ENCODE measurements at places on chromosomes 3 and 15.

GRCh38 chr3:58414538-58415197 lies 19.0 kb downstream of the PDHB start:
- DNase-seq = peak; percentile 40

- no peak for DNase-seq
These were observed 97.0 kb downstream of the HHLA2 start for GRCh38 chr3:108393128-108393900.

DNA sequence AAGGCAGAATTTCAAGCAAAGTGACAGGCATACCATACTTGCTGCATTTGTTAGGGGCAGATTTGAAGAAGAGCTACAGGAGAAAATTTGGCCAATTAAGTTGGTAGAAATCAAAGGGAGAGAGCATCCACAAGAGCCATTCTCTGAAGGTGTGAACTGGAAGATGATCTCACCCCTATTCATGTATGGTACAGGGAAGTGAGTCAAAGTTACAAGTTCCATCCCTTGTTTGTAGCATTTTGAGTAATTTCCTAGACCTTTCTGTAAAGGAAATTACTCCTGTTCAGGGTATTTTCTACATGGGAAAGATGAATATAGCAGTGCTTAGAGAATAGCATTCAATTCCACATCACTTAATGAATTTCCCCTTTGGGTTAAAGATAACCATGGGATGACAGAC lies 28.4 kb downstream of the TTC14 start:
- no peak for DNase-seq

DNA sequence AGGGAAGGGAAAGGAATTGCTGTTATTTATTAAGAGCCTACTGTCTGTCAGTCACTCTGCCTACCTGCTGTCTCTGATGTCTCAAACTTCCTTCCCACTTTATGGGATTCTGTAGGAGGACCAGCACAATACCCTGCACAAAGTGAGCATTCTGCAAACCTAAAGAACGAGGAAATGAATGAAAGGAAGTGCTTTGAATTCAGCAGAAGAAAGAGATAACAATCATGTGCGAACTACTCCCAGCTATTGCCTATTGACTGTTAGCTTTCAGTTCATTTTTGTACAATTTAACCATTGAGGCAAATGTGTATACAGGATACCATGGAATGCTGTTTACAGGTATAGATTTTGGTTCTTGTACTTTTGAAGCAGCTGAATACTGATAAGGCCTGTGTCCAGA lies 66.8 kb downstream of the CMSS1 start:
- DNase-seq = no peak

DNA sequence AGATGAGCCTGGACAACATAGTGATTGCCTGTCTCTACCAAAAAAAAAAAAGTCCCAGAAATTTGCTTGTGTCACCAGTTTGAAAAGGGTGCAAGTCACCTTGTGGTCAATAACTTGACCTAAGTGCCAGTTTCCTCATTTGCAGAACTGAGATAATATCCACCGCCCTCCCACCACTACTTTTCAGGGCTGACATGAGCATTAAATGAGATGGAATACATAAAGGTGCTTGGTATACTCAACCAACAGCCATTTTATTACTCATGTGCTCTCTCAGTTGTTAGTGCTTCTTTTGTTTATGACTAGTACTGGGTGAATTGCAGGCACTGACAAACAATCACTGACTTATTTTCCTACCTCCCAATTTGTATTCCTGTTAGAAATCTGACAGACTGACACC lies 340.5 kb upstream of the SATB1 start:
- DNase-seq = no peak

DNA sequence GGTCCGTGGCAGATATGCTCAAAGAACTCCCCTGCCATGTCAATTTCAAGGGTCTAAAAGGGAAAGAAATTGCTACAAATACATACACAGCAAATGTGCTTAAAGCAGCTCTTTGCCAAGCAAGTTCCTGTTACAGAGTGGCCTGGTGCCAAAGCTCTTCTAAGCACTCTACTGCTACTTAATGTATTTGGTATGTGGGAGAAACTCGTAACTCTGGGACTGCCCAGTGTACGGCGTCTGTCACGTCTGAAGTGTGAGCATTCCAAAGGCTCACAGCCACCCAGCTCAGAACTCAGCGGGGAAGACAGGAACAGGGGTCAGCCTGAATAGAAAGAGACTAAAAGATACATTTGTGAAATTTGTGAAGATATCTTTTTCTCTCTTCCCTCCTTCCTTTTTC lies 54.6 kb downstream of the RBMS3 start:
- peak; percentile 89 for DNase-seq

DNA sequence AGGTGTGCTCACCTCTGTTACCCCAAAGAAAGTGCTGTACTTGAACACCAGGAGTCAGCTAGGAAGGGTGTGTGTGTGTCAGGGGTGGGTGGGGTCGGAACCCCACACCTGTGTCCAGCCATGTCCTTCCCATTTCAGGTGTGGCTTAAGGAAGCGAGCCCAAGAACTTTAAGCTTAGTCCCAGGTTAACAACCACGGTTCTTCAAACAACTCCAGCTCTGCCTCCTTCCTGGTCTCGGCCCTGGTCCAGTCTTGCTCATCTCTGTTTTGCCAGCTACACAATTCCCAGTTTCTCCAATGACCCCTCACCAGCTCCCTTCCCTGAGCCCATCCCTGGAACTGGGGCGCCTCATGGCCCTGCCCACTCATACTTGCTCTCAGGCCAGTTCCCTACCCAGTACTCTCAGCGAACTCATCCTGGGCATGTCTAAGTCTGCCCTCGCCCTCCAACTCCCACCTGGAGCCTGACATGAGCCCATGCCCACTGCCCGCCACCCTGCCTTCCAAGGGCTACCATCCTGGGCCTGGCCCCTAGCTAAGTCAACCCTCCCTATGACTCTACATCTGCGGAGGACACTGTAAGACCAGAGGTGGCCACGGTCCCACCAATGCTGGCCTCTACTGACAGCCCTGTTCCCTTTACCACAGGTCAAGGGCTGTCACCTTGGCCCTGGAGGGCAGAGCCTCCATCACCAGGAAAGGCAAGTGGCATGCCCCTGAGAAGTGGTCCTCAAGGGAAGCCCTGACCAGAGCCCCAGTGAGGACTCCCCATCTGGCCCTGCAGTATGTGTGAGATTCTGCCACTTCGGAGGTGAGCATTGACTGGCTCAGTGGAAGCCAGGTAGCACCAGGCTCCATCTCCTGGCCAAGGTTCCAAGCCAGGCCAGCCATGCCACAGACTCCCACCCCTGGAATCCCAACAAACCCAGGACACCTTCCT lies 9.2 kb downstream of the POC1A start:
- DNase-seq = no peak

DNA sequence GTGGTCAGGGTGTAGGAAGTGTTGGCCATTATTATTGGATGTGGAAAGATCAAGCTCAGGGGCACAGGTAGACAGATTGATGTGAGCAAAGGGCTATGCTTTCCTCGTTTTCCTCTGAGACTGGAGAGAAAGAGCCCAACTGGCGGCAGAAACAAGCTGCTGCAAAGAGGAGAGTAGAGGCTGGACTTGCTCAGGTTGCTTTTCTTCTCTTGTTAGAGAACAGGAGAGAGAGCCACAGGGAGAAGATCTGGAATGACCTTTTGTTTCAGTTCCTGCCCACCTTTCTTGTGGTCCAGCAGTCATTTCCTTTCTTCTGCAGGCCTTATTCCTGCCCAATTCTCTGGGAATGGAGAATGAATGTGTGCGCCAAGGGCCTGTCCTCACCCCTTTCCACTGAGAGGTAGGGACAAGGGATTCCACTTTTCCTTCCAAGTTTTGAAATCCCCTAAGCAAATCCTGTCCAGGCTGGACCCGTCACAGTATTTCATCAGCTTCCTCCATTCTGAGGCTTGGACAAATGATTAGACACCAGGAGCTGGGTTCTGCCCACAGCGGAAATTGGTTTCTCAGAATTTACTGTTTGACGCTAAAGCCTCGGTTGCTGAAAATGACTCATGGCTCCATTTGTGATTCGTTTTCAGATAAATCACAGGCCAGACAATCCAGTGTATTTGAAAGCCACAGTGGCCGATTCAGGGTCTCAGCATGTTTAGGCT lies 16.1 kb downstream of the ZNF80 start:
- DNase-seq = no peak
